ENCODE measurements at places on chromosomes 2 and 18.
A peak's percentile ranks its signal among the peaks of the same experiment; 100 is the strongest.

DNA sequence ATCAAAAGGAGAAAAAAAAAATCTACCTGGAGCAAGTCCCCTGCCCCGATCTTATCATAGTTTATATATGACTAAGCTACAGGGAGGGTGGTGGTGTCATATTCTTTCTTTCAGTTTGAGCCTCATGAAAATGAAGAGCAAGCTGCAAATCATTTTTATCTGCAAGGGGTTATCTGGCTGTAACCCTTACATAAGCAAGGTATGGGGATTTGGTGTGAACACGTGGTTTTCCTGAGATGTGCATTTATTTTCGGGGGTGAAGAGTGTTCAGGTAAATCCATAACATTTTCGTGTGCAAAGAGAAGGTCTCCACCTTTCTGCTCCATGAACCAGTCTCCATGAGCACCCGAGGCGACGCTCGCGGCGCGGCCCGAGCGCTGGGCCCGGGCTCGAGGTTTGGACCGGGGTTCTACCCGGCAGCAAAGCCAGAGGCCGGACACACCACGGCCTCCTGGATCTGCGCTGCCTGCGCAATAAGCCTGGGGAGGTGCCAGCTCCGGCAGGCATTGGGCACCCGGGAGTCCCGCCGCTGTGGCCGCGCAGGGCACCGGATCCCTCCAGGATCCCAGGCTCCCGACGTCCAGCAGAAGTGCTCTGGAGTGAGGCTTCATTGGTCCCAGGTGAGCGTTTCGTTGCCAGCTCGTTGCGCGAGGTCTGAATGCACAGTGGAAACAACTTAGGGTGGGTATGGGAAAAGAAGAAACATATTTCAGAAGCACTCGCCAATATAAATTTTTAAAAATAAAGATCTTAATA is 36.1 kb upstream of the GPD2 start:
- peak; percentile 38 for DNase-seq

DNA sequence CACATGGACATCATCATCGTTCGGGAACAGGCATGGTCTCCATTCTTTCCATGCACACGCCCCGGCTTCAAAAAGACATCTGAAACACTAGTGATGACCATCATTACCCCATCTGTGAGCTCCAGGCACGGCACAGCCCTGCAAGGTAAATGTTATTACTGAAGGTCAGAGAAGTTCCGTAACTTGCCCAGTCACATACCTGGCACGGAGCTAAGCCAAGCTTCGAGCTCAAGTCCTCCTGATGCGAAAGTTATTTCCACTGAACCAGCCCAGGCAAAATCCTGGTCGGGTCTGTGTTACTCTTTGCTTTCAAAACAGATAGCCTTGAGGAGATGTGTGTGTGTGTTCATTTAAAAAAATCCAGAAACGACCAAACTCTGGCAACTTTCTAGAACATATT is 22.8 kb downstream of the FHL2 start:
- no peak for DNase-seq

GRCh38 chr18:70413455-70413854 is 124.6 kb downstream of the SOCS6 start:
- DNase-seq: no peak

GRCh38 chr18:10378688-10379420 is 75.6 kb upstream of the APCDD1 start:
- DNase-seq: no peak

DNA sequence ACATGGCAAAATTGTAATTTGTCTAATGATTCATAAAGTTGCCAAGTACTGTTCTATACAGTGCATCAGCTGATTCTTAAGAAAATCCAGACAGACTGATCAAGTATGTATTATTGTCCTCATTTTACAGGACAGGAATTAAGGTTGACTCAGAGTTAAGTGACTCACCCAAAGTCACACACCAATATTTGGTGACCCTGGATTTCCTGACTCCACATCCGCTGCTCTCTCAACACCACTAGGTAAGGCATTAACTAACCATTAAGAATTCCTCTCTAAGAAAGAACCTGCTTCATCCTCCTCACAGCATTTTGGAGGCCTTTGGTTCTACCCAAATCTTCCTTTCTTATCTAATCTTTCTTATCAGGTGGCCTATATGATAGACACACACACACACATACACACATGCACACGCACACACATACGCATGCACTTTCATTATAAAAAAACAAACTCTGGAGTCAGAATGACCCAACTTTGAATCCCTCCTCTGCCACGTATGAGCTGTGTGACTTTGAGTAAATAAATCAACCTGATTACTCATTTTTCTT is 150.8 kb downstream of the ANKRD44 start:
- peak; percentile 36 for DNase-seq

DNA sequence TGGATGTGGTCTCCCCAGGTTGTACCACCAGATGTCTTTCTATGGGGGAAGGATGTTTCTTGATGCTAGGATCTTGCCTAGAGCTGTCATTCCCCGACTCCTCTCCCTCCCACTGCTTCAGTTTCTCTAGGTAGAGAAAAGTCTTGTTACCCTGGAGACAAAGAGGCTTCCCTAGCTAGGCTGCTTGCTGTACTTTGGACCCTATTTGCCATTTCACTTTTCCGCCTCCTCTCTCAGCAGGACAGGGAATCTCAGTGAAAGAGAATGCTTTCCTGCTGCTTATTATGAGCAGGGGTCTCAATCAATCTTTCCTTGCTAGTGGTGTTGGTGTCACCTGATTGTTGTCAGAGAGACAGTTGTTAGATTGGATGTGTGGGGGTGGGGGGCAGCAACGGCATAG is 818.8 kb upstream of the GYPC start:
- no peak for DNase-seq

GRCh38 chr2:149061133-149061745 is 22.7 kb downstream of the LYPD6B start:
- DNase-seq: no peak

- no peak for DNase-seq
Measured at GRCh38 chr2:64913357-64913869, 75.8 kb upstream of the SLC1A4 start.

DNA sequence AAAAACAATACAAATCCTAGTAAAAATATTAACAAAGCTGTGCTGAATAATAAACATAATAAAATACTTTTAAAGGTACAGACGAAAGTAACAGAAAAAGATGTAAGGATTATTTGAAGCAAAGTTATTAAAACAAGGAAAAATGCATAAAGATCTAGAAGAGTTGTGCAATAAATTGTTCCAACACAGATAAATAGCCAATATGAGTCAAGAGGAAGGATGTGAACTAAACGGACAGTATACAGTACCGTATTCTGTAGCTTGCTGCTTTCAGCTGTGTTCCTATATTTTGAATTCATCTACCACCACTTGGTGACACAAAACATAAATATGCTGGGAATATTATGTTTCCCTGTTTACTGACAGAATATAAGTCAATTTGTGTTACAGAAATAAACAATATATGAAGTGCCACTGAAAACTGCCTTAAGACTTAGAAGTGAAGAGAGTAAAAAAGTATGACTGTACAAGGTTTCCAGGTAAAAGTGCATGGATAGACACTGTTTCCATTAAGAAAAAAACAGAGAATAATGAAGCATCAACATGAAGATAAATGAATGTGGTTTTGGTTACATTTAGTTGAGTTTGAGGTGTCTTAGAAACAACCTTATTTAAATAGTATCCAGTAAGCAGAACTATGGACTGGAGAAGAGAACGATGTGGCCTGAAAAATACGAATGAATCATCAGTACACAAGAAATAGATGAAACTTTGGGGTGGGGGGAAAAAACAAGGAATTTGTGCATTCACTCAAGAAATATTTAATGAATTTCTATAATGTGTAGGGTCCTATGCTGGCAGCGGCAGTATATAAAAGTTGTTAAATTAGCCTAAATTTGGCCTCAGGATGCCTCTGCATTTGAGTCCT is 13.1 kb downstream of the PPP3R1 start:
- DNase-seq: no peak

- DNase-seq: no peak
Measured at GRCh38 chr18:27014841-27015240, 149.3 kb upstream of the AQP4 start.

DNA sequence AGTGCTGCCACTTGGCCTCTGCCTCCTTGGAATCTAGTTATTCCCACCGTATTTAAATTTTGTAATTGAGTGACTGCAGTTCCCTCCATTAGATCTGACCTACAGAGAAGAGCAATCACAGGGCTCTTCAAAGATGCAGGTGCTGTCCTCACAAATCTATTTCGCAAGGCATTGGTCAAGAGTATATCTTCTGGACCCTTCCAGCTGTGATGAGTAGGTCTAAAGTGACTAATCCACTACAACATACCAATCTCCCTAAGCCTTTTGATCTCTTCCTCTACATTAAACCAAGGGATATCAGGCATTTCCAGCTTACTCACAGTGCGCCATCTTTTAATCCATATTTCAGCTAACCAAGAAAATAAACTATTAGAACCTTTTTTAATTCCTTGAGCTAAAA is 65.1 kb upstream of the COL3A1 start:
- no peak for DNase-seq

DNA sequence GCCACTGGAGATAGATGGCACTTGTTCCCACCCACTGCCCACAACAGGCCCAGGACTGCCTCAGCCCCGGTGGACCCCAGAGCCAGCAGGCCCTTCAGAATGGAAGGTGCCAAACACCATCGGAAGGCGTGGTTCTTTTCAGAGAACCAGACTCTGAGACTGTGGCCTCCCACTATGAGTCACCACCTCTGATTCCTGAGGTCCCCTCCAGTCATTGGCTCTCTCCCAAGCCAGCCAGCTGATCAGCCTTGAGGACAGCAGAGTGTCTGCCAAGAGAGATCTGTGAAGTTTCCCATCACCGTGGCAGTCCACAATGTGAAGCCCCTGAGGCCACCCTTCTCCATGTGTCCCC is 10.4 kb upstream of the MAP3K2 start:
- DNase-seq: peak; percentile 61

DNA sequence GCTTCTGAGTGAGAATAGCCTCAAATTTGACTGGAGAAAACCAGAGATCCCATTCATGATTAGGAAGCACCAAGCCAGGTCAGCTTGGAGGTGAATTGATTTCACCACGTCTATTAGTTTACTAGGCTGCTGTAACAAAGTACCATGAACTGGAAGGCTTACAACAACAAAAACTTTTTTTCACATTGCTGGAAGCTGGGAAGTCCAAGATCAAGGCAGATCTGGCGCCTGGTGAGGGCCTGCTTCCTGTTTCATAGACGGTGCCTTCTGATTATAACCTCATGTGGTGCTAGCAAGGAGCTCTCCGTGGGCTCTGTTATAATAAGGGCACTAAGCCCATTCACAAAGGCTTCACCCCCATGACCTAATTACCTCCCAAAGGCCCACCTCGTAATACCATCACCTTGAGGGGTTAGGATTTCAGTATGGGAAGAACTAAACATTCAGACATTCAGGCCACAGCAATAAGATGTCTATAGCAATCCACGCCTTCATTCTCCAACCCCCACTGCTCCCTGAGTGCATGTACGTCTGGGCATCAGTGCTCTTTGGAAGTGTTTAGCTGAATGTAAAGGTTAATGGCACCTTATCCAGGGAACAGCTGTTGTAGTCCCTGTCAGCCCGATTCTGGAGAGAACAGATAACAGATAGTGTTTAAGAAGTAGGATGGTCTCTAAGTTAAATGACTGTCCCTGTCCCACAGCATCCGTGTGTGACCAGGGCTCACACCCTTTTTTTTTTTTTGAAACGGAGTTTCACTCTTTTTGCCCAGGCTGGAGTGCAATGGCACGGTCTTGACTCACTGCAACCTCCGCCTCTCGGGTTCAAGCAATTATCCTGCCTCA is 89.2 kb downstream of the SOCS6 start:
- DNase-seq: no peak

DNA sequence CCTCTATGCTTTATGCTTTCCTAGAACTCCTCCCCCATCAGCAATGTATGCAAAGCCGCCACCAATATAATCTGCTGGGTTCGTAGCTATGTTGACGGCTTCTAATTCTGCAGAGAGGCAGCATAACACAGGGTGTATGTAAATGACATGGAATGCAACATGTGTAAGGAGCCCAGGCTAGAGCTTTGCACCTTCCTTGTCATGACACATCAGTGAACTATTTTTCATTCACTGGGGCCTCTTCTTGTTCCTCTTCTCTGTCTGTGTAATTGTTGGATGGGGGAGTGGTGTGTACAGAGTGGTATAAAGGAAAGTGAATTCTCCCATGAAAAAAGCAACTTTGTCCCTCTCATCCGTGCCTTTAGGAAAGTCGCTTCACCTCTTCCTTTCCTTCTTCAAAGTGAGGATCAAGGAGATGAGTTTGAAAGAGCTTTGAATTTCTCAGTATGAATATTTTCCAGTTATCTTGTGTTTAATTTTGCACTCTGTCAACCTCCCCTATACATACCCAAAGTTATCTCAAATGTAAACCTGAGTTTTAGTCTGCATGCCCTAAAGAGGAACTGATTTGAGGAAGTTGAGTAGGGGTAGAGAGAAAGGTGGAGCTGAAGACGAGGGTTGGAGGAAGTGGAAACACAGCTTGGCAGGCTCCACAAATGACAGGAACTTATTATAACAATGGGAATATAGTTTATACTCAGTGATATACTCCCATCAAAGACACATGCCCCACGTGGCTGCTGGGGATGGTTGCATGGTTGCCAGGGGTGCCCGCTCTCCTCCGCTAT is 74.9 kb upstream of the ARL4C start:
- no peak for DNase-seq

GRCh38 chr18:1805521-1805920 is 765.8 kb downstream of the METTL4 start:
- DNase-seq: no peak

DNA sequence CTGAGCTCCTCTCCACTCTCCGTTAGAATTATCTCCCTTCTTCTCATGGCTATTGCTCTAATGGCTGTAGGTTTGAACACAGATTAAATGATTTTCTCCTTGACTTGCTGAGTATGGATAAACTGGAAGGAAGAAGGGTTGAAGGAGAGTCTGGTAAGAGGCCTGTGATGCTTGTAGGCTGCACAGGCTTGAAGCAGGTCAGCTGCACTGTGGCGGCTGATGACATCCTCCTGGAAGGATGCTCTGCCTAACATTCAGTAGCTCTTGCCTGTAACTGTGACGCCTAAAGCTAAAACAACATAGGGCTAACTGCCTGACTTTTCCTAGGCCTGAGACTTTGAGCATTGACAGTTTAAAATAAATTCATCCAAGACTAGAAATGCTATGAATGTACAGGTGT is 166.3 kb downstream of the MREG start:
- no peak for DNase-seq

DNA sequence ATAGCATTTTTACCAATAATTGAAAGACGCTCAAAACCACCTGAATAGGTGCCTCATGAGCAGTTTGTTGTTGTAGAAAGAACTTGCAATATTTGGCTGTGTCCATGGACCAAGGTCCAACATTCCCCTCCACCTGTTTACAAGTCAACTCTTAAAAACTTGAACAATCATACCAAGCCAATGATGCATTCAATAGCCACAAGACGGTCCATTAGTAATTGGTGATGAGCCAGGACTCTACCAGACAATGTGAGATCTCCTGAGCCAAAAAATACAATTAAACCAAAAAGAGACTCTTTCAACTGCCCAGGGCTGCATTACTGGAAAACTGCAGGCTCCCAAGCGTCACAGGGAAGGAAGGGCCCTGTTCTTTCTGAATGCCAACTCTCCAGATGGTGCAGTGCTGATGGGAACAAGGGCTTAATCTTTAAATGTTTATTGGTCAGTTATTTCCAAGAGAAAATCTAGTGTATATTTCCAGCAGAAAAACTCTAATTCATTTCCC is 118.8 kb upstream of the EPB41L3 start:
- DNase-seq: no peak

GRCh38 chr2:137228566-137228965 is 463.2 kb downstream of the THSD7B start:
- no peak for DNase-seq

Data from stimulated activated CD4-positive, alpha-beta T cell treated with anti-CD3 and anti-CD28 coated beads, Interleukin-1b, Interleukin-23, amount 100 ng/mL, for 48 hours (primary cell).